Sciatic nerve (tissue), 2 donors: ENCODE measurements at places on chromosomes 1 and 21.
A peak's percentile ranks its signal among the peaks of the same experiment; 100 is the strongest.

- DNase-seq, result no peak
Observed at GRCh38 chr1:246437961-246438360, 69.1 kb downstream of the SMYD3 start.

DNA sequence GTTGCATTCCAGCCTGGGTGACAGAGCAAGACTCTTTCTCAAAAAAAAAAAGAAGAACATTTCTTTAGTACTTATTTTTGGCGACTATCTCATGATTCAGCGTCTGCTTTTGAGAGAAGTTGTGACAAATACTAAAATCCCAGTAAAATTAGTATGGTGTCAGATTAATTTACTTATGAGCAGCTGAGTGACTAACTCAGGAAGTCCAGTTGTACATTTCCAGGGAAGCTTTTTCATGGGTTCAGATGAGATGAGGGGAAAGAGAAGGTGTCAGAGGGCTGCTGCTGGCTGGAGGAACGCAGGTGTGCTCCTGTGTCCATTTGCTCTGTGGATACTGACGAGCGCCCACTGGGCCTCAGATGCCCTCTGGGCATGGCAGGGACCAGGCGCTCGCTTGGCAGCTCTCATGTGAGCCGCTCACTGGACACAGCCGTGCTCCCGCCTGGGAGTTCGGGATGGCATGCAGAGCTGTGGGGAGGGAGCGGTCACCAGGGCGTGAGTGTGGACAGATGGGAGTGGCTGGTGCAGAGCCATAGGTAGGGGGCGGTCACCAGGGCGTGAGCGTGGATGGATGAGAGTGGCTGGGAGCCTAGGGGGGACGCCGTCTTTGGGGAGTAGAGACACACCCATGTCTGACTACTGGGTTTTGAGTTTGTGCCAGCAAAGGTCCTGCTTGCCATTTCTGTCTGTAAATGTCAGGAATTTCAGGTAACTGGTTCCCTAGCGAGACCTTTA lies 55.0 kb downstream of the ADARB1 start:
- DNase-seq, result peak; percentile 60

DNA sequence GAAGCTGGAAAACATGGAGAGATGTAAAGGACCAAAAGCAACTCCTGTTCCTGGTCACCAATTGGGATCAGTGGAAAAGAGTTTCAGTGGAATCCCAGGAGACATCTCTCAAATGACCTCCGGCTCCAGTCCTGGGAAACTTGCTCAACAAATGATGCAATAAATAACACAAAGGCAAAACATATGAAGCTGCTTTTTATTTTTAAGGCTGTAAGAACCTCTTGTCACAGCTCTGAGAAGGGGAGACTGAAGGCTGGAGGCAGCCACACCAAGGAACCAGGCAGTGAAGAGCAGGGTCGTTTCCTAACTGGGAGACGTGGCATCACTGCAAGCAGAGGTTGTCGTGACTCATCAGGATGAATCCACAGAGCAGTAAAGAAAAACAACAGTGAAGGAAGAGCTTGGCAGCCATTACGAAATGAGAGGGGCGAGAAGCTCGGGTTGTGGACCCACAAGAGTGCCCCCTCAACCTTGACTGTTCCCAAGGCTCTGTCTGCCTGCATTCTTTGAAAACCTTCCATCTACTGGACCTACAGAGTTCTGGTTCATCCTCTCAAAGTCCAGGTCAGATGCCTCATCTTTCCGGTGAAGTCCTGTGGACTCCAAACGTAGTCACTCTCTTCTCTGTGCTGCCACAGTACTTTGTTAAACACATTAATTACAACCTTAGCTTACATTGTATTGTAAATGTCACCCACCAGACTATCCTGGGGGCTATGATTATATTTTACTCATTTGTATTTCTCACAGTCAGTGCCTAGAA lies 32.1 kb downstream of the JAK1 start:
- no peak for DNase-seq

DNA sequence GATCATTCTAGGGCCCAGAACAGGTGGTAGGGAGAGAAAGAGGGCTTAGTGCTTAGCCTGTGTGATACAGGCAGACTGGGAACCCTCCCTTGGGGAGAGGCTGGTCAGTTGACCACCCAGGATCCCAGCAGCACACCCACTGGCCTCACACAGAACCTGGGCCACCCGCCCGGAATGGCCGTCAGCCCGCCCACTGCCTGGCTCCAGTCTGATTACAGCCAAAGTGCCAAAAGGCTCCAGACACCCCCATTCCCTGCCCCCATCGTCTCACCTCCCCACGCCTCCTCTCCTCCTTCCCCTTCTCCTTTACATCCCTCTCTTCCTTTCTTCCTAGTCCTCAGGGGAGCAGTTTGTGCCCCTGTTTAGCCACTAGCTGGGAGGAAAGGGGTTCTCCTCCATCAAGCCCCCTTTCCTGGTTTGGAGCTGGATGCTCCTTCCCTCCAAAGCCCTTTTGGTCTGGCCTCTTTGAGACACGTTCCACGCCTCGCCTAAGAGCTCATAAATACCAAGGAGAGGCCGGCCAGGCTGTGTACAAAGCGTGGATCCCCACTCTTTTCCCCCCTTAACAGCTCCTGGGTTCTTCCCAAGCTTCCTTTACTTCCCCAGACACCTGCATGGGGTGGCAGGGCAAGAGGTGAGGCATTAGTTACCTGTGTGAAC lies 4.6 kb upstream of the WNT2B start:
- no peak for DNase-seq

- no peak for DNase-seq
Observed at GRCh38 chr1:6672558-6672957, 29.1 kb downstream of the DNAJC11 start.

DNA sequence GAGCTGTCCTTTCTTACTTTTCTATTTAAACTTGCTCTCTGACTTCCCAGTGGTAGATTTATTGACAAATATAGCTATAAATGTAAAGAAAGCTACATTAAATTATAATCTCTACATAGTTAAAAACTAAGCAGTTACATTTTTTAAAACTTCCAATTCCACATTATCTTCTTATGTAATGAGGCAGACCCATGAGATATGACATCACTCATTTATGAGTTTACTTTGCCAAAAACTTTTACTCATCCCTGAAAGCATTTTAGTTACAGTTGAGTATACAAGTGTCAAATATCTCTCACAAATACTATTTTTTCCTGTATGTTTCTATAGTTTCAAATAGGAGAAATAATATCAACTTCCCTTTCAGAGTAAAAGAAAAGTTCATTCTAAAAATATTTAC lies 3.8 kb downstream of the NMNAT2 start:
- DNase-seq, result no peak

DNA sequence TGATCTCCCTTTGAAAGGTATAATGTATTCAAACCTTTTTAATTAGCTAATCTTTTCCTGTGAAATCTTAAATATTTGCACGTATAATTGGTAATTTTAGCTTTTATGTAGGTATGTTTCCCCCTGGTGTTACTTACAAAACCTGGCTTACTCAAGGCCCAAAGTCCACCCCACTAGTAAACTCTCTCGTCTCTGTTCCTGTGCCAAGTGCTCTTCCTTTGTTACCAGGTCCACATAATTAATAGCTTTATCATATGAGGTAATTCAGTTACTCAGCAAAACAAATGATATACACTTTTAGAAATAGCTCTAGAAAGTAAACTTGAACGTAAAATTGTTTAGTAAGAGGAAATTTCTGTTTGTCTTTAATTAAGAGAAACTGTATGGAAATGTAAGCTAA lies 36.7 kb downstream of the NFIA start:
- no peak for DNase-seq

- DNase-seq, result no peak
Observed at GRCh38 chr1:24761582-24761981, 16.3 kb downstream of the CLIC4 start.

DNA sequence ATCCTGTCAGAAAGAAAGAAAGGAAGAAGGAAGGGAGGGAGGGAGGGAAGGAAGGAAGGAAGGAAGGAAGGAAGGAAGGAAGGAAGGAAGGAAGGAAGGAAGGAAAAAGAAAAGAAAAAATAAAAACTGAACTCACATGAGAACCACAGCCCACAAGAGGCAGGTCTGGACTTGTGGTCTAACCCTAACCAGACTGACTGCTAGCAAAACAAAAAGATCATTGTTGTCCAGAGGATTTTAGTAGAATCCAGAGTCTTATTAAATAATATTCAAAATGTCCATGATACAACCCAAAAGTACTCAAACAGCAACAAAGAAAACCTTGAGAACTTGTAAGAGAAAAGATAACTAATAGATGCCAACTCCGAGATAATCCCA lies 4.7 kb upstream of the ITGB2 start:
- DNase-seq, result no peak

DNA sequence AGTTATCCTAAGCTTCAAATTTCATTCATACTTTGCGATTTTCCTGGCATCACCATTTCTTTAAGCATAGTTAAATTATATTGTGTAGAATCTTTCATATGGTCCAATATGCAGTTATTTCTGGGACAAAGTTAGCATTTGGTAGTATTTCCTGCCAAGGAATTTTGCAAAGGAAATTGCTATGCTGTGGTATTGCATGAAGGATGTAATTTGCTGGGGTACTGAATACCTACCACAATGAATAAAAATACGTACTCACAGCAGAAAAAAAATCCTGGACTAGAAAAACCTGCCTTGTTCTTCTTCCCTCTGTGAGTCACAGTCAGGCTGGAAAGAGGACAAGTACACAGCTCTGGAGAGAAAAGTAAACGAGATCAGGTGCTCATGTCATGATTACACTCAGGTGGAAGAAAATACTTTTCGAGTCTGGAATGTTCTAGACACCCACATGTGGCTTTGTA lies 241.2 kb downstream of the PTBP2 start:
- DNase-seq, result no peak

GRCh38 chr1:160576390-160576789 lies 2.9 kb downstream of the CD84 start:
- no peak for DNase-seq

- DNase-seq, result no peak
Observed at GRCh38 chr1:166843769-166844596, 4.7 kb downstream of the POGK start.

DNA sequence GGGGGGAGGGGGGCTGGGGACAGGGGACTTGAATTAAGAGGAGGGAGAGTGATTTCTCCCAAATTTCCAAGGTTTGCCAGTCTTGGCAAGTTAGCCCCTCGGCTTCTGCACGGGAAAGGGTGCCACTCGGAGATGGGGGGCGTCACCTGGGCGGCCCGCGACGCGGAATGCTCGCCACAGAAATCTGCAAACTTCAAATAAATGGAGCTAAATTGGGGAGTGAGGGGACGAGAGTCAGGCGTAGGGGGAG lies 885 bp upstream of the SSBP3 start:
- DNase-seq, result no peak

- no peak for DNase-seq
Observed at GRCh38 chr1:221723848-221724236, 18.0 kb downstream of the DUSP10 start.

GRCh38 chr1:5551274-5551975 lies 440.8 kb downstream of the NPHP4 start:
- DNase-seq, result no peak

DNA sequence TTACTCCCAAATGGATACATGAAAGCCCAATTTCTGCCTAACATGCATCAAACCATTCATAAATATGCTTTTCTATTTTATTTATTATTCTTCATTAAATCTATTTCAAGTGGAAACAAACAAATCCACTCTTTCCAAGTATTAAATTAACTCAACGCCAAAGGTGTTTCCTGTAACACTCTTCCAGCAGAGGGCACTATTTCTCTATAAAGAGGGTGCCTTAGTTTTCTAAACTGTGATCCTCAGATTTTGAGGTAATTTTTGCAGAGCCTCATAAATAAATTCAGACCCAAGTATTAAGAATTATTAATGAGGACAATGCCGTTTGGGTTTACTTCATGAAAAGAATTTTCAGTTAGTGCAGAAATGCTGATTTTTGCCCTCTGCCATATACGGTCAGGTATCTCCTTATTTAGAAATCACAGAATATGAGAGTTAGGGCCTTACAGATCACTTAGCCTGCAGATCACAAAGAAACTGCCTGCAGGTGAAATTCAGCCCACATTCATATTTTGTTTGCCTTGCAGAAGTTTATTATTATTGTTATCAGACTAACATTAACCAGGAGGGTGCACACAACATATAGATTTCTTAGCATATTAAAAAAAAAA lies 40.1 kb upstream of the MYSM1 start:
- no peak for DNase-seq

GRCh38 chr1:109290998-109291397 lies 8.1 kb upstream of the PSRC1 start:
- DNase-seq, result no peak

- DNase-seq, result peak; percentile 59
Observed at GRCh38 chr1:228074954-228075730, 7.4 kb upstream of the ARF1 start.

DNA sequence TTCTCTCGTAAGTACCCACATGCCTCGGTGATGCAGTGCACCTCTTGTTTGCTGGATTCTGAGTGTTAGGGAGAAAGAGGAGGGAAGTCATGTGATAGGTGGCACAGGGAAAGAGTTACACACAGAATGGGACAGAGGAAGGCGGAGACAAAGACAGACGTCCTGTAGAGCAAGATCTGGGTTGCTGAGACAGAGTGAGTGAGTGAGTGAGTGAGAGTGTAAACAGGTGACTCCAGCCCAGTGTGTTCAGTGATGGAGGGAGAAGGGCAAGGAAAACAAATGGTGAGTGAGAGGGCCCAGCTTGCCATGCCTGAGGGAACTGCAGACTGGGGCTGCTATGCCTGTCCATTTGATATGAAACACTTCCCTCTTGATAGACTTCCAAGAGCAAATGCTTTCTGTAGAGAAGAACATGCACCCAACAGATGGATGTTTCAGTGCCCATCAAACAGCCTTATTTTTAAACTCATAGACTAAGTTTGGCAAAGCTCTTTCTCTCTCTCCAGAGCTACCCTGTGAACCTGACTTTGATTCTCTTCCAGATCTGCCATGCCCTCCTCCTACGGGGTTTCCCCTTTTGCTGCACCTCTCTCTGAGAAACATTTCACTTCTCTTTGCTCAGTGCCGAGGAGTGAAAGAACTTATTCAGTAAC lies 209.9 kb upstream of the COA6 start:
- no peak for DNase-seq

DNA sequence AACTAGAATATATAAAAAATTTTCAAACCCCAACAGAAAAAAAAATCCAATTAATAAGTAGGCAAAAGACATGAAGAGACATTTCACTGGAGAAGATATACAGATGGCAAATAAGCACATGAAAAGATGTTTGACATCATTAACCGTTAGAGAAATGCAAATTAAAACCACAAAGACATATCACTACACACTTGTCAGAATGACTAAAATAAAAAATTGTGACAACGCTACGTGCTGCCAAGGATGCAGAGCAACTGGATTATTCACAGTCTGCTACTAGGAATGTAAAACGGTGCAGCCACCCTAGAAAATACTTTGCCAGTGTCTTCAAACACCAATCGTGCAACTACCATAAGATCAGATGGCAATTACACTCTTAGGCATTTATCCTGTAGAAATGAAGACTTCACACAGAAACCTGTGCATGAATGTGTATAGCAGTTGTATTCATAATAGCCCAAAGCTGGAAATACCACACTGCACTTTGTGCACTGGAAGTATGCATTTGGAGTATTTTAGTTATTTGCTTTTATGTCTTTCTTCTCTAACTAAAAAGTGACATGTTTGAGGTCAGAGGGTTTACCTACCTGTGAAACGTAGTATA lies 75.3 kb upstream of the PALMD start:
- no peak for DNase-seq
